ENCODE measurements at places on chromosomes 1 and 21. TPM values are rescaled to one million over a fixed set of nuclear protein-coding genes. Genes with fewer than 3 reads are reported as not detected.

PPFIA4 gene
- polyA plus RNA-seq = 0.79 TPM

RYR2 gene
- polyA plus RNA-seq = 0.36 TPM

FAM131C gene
- polyA plus RNA-seq = 1.6 TPM

OR6K3 gene
- polyA plus RNA-seq = not detected

SMIM34 gene
- polyA plus RNA-seq = not detected

TAL1 gene
- polyA plus RNA-seq = 0.94 TPM

APOBEC4 gene
- polyA plus RNA-seq = not detected

CYYR1 gene
- 33.6 TPM for polyA plus RNA-seq

LRRC3 gene
- 0.81 TPM for polyA plus RNA-seq

PRRX1 gene
- polyA plus RNA-seq = 54.5 TPM

GRIK3 gene
- polyA plus RNA-seq = 0.10 TPM

ANKRD35 gene
- 0.58 TPM for polyA plus RNA-seq

TNFRSF25 gene
- polyA plus RNA-seq = 2.6 TPM

C8B gene
- polyA plus RNA-seq = not detected

PTPN7 gene
- 2.9 TPM for polyA plus RNA-seq

CR1L gene
- polyA plus RNA-seq = not detected

RGS13 gene
- polyA plus RNA-seq = 0.45 TPM

FMOD gene
- 7.4 TPM for polyA plus RNA-seq

BNIPL gene
- 0.16 TPM for polyA plus RNA-seq

KDF1 gene
- 10.6 TPM for polyA plus RNA-seq

WLS gene
- 31.6 TPM for polyA plus RNA-seq

UBL4B gene
- polyA plus RNA-seq = 0.09 TPM

RGS16 gene
- polyA plus RNA-seq = 4.9 TPM

GPA33 gene
- 0.34 TPM for polyA plus RNA-seq

AADACL4 gene
- polyA plus RNA-seq = not detected

NPPA gene
- polyA plus RNA-seq = 40.6 TPM

EXTL1 gene
- polyA plus RNA-seq = 0.04 TPM

HNRNPR gene
- 26.2 TPM for polyA plus RNA-seq

MROH9 gene
- polyA plus RNA-seq = not detected

AIM2 gene
- 0.13 TPM for polyA plus RNA-seq

KLF17 gene
- 0.01 TPM for polyA plus RNA-seq

CELA3B gene
- polyA plus RNA-seq = 8.1 TPM

PBX1 gene
- polyA plus RNA-seq = 45.7 TPM

All from adipose tissue (tissue), 3 donors.